ENCODE measurements at places on chromosomes 12 and 14.

DNA sequence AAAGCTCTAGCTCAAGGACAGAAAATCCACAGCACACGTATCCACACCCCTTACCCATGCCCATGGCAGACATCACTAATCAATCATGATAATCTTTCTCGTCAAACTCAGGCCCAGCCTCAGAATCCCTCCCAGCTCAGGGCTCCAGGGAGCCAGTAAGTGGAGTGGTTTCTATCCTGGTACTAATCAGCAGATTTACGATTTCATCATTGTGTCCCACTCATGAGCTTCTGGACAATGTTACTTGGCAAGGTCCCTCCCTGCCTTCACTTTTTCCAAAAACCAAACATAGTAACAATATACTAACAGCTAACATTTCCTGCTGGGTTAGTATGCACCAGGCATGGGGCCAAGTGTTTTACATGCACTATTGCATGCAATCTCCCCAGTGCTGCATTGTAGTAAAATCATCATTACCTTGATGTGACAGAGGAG is 45.8 kb upstream of the NCOR2 start:
- DNase-seq: no peak

DNA sequence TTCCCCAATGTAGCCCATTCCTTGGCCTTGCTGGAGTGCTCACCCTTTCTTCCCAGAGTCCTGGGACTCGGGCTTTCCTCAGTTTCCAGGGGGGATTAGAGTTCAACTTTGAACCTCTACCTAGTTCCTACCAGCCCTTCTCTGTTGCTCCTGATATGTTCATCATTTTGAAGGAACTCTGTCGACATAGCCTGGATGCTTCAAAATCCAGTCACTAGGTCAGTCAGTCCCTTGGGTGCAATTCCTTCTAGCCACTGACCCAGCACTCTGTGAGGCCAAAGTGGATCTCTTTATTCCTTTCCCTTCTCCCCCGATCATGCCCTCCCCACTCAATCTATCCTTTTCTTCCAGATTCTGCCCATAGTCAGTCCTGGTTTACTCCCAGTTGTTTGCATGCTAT is 72.3 kb upstream of the TMCC3 start:
- DNase-seq: no peak

- no peak for DNase-seq
These were observed 57.8 kb downstream of the GTF2A1 start for GRCh38 chr14:81162941-81163340.

DNA sequence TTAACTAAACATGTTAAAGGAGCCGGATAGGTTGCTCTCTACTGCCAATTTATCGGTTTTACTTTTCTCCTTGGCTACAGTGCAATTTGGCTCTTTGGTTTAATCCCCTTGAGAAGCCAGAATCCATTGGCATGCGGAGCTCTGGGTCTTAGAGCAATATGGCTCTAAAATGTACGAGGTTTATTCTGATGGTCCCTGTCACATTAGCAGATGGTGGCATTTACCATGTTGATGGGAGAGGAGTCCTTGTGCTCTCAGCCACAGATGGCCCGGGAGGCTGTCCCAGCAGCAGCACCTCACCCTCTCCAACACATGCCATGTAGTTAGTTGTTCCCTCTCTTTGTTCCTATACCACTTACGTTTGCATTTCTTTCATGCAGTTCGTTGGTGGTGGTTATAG is 179.7 kb downstream of the RGS6 start:
- DNase-seq: no peak

DNA sequence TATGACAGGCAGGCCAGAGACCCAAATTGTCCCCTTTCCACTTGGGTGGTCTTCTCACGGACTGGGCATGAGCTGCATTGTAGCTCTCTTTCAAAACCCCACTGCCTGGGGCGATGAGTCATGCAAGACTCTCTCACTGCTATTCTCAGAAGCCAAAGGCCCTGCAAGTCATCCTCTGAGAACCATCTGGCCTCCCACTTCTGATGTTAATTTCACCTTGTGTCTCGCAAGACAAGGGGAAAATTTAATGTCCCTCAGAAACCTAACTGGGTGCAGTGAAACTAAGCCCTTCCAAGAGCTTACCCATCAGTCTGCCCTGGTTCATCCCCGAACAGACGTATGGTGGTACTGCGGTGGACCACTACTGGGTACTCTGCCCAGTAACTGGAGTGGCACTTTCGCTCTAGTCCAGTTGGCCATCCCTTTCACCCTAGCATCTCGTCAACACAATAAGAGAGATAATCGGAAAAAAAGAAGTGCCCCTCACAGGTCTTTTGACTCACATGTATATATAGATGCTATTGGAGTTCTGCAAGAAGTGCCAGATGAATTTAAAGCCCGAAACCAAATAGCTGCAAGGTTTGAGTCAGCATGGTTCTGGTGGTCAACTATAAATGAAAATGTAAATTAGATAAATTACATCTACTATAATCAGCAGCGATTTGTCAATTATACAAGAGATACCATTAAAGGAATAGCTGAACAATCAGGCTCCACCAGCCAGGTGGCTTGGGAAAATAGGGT is 31.3 kb upstream of the LALBA start:
- no peak for DNase-seq

GRCh38 chr14:91509878-91510170 is 286 bp downstream of the PPP4R3A start:
- DNase-seq: no peak

- no peak for DNase-seq
These were observed 38.8 kb upstream of the TDRD9 start for GRCh38 chr14:103889313-103890051.

DNA sequence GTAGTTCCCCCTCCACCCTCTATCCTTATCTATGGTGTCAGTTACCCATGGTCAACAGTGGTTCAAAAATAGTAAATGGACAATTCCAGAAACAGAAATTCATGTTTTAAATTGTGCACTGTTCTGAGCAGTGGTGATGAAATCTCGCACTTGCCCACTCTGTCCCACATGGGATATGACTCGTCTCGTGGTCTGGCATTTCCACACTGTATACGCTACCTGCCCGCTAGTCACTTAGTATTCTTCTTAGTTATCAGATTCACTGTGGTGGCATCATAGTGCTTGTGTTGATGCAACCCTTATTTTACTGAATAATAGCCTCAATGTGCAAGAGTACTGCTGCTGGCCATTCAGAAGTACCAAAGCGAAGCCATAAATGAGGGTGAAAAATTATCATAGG is 507.0 kb downstream of the SNAPC1 start:
- DNase-seq: no peak

- no peak for DNase-seq
These were observed 133.3 kb downstream of the CHST11 start for GRCh38 chr12:104590022-104590421.

- no peak for DNase-seq
These were observed 43.2 kb downstream of the GALNT4 start for GRCh38 chr12:89481213-89481914.

GRCh38 chr12:57203201-57203600 is 13.4 kb upstream of the NXPH4 start:
- DNase-seq: no peak

GRCh38 chr14:52299692-52300278 is 14.3 kb upstream of the PTGER2 start:
- DNase-seq: no peak

GRCh38 chr14:74402401-74403251 is 23.4 kb downstream of the SYNDIG1L start:
- DNase-seq: no peak

- no peak for DNase-seq
These were observed 42.8 kb upstream of the VASH1 start for GRCh38 chr14:76718306-76719040.

GRCh38 chr14:22656945-22657731 is 13.0 kb upstream of the OR6J1 start:
- no peak for DNase-seq

DNA sequence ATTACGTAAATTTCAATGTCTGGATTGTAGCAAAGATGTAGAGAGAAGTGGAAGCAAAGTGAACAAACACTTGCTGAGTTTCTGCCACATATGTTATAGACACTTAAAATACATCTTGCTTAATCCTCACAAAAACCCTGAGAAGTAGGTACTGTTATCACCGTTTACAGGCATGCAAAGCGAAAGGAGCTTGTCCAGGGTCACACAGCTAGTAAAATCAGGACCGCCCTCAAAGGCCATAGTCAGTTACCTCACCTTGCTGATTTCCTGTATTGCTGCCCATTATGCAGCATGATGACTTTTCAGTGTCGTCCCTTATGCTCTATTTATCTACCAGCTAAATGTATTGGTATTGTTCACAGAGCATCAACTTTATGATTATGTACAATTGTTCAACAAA is 39.8 kb downstream of the TRHDE start:
- DNase-seq: no peak

- DNase-seq: no peak
These were observed 53.6 kb downstream of the TEAD4 start for GRCh38 chr12:3012786-3013185.

DNA sequence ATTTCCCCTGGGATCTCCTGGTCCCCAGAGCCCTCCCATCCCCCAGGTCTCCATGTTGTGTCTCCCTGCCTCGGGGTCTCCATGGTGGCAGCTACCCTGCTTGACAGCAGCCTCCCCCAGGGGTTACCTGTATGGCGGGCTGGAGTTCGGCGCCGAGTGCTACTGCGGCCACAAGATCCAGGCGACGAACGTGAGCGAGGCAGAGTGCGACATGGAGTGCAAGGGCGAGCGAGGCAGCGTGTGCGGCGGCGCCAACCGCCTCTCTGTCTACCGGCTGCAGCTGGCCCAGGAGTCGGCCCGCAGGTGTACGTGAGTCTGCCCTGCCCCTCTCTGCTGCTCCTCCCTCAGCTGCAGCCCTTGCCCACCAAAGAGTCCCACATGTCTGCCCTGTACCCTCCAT is 80.9 kb downstream of the WSCD2 start:
- DNase-seq: no peak

- no peak for DNase-seq
These were observed 16.9 kb upstream of the BLTP3B start for GRCh38 chr12:100159391-100160104.

- no peak for DNase-seq
These were observed 22.2 kb upstream of the CCND2 start for GRCh38 chr12:4251216-4251891.

- no peak for DNase-seq
These were observed 54.9 kb downstream of the SPATS2 start for GRCh38 chr12:49422114-49422513.

DNA sequence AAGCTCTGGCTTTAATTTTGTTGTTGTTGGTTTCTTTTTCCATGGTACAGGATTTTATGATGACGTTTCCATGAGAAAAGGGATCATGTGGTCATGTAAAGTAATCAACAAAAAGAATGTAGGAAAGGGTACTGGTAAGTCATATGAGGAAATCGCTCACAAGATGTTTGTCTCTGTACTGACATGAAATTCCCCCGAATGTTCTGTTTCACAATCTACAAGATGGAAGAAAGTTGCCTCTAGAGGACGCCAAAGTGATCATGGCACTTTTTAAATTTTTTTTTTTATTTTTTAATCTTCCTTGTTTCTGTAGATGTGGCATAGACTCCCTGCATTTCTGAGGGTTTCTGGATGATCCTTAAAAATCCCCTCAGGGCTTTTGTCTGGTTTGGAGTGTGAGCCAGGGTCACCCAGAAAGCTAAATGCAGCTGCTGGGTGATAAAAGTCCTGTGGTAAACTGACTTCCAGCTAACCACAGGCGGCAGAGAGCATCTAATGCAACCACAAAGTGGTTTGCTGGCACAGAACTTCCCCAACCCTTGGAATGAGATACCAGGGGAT is 393.5 kb downstream of the CCDC91 start:
- DNase-seq: no peak

DNA sequence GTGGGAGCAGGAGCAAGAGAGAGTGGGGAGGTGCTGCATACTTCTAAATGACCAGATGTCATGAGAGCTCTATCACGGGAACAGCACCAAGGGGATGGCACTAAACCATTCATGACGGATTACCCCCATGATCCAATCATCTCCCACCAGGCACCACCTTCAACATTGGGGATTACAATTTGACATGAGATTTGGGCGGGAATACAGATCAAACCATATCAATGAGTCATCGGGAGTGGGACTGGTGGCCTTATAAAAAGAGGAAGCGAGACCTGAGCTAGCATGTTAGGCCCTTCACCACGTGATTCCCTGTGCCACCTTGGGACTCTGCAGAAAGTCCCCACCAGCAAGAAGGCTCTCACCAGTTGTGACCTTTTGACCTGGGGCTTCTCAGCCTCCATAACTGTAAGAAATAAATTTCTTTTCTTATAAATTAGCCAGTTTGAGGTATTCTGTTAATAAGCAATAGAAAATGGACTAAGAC is 28.7 kb downstream of the COX8C start:
- DNase-seq: no peak

GRCh38 chr12:71589478-71589881 is 74.2 kb downstream of the ZFC3H1 start:
- DNase-seq: no peak

- no peak for DNase-seq
These were observed 126.3 kb upstream of the DHRS4 start for GRCh38 chr14:23827100-23827892.

- DNase-seq: no peak
These were observed 12.7 kb downstream of the RILPL1 start for GRCh38 chr12:123520567-123521474.

- DNase-seq: no peak
These were observed 4.6 kb upstream of the MFAP5 start for GRCh38 chr12:8667270-8667669.

DNA sequence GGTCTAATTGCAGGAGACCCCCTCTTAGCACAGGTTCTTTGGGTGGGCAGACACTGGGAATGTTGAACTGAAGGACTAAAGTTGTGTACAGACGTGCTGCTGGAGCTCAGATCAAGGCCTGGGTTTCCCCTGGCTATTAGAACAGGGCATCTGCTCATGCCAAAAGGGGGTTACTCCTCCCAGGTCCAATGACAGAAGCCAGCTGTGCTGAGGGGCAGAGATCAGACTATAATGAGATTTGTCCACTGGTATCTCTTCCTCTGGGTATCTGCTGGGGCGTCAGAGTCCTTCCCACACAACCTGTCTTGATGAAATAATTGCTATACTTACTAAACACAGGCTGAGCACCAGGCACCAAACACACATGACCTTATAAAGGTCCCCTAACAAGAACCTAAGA is 42.6 kb downstream of the LTBP2 start:
- no peak for DNase-seq

- no peak for DNase-seq
These were observed 231.0 kb upstream of the ATP2B1 start for GRCh38 chr12:89939522-89940215.

DNA sequence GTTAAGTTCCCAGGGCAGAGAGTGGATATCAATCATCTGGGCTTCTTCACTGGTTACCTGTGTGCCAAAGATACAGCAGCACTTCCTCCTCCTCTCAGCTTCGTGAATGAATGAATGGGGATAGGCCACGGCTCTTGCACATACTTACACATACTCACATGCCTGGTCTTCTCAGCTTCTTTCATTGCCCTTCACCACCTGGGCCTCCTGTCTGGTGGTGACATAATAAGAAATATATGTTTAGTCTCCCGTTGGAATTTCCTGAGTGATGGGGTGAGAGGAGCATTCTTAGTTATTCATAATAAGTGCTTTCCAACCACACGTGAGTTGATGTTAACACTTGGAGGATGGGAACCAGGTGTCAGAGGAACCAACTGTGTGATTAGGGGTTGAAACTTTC is 268.1 kb upstream of the RMST start:
- DNase-seq: no peak

- no peak for DNase-seq
These were observed 174.9 kb upstream of the FAR2 start for GRCh38 chr12:28974166-28974565.

All from stimulated activated CD4-positive, alpha-beta T cell treated with anti-CD3 and anti-CD28 coated beads, TNF-alpha, amount 100 ng/mL, for 1 hour (primary cell).